ENCODE measurements at places on chromosomes 16 and 17. TPM values are rescaled to one million over a fixed set of nuclear protein-coding genes. Genes with fewer than 3 reads are reported as not detected.

The GJC1 gene
- 76.5 TPM for total RNA-seq

The DNASE1L2 gene
- total RNA-seq, result 1.7 TPM

The PRRT2 gene
- 2.4 TPM for total RNA-seq

The FOXN1 gene
- 0.07 TPM for total RNA-seq

The CHST4 gene
- total RNA-seq, result not detected

The DNAAF8 gene
- total RNA-seq, result 1.1 TPM

The CCL4 gene
- total RNA-seq, result not detected

The PPP1R27 gene
- not detected for total RNA-seq

The NRN1L gene
- not detected for total RNA-seq

- peaks cover 6% of the 10 kb centered on the region for H3K36me3 ChIP-seq
- no peak overlapping the region for H3K4me3 ChIP-seq
- DNase-seq, result no peak
- no peak overlapping the region for H3K27ac ChIP-seq
- no peaks in the 10 kb centered on the region for H3K4me1 ChIP-seq
Observed at GRCh38 chr17:19896679-19897078, 28.9 kb upstream of the ULK2 start.

DNA sequence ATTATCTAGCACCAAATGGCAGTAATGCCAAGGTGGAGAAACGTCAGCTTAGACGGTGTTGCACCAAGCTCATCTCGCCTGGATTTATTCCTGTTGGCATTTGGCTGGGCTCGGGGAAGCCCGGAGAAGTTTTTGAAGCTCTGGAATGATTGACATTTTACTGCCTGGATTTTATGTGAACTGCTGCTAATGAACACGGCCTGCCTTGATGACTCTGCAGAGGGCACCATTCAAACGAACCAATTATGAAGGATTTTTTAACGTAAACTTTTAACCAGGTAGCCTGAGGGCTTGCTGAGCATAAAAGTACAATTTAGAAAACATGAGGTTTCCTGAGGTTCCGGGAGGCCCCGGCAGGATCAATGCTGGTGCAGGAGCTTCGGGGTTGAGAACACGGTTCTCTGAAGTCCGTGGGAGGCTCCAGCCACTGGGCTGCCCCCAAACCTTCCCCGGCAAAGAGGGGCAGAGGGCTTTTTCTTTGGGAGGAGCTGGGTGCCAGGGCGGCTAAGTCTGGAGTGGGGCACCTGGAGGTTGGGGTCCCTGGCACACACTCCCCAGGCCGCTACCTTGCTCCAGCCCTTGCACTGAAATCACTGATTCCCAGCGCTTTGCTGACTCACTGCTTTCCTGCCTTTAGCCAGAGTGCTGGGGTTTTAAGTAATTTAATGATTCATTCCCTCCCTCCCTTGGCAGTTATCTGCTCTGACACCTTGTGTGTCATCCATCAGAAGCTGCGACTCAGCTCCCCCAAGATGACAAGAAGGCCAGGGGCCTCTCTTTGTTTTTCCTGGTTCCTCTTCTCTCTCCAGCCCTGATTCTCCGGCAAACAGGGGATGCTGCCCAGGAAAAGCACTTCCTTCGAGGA is 161.2 kb upstream of the IRX3 start:
- DNase-seq, result no peak
- H3K36me3 ChIP-seq, result no peaks in the 10 kb centered on the region
- H3K27ac ChIP-seq, result no peak overlapping the region
- peaks cover 29% of the 10 kb centered on the region for H3K27me3 ChIP-seq

GRCh38 chr17:40538019-40538935 is 27.0 kb downstream of the CCR7 start:
- no peaks in the 10 kb centered on the region for H3K36me3 ChIP-seq
- no peak for DNase-seq
- peaks cover 10% of the 10 kb centered on the region for H3K27me3 ChIP-seq
- no peak overlapping the region for H3K27ac ChIP-seq
- H3K4me3 ChIP-seq, result no peak overlapping the region

DNA sequence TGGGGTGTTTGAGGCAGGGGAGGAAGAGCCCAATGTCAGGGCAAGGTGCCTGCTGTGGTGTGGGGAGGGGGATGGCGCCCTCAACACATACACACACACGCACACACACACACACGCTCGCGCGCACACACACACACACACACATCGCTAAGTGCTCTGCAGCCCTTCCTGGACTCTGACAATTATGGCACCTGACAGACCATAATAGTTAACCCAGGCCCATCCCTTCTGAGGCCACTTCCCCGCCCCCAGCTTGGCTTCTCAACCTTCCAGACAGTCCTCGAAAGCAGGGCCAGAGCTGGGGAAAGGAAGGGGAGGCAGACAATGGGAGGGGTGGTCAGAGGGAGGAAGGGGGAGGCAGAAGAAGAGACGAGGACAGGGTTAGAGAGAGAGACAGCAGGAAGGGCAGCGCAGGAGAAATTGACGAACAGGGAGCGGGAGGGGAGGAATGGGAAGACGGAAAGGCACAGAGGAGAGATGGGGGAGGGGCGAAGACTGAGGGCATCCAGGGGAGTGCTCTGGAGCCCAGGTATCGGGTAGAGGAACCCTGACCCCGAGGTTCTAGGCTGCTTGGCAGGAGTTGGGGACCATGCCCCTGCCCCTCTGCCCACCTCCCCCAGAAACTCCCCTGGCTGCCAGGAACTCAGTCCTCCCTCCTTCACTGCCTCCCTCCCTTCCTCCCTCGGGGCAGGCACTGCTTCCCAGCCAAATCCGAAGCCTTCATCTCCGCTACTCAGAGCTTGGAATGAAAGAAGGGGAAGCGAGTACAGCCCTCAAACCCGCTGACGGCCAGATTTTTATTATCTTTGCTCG is 4.0 kb downstream of the SRCIN1 start:
- H3K36me3 ChIP-seq, result no peaks in the 10 kb centered on the region
- peaks cover 29% of the 10 kb centered on the region for H3K27me3 ChIP-seq
- DNase-seq, result no peak
- H3K4me3 ChIP-seq, result peak overlapping the region; percentile 35
- H3K4me1 ChIP-seq, result peaks cover 20% of the 10 kb centered on the region

GRCh38 chr16:66885491-66885890 is 5.2 kb downstream of the PDP2 start:
- no peak for DNase-seq
- no peak overlapping the region for H3K4me3 ChIP-seq
- no peaks in the 10 kb centered on the region for H3K27me3 ChIP-seq

DNA sequence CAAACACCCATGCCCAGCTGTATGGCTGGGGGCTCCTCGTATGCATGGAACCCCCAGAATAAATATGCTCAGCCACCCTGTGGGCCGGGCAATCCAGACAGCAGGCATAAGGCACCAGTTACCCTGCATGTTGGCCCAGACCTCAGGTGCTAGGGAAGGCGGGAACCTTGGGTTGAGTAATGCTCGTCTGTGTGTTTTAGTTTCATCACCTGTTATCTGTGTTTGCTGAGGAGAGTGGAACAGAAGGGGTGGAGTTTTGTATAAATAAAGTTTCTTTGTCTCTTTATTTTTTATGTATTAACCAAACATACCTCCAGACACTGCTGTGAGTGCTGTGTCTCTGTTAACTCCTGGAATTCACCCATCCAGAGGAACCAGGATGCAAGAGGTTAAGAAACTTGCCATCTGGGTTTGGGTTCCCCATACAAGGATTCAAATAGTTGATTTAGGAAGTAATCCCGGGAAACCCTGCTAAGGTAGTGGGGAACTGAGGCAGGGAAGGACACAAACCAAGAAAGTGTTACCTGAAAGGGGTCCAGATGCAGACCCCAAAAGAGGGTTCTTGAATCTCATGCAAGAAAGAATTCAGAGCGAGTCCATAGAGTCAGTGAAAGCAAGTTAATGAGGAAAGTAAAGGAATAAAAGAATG is 37.4 kb upstream of the IL21R start:
- H3K4me1 ChIP-seq, result peaks cover 14% of the 10 kb centered on the region
- no peaks in the 10 kb centered on the region for H3K27me3 ChIP-seq
- H3K27ac ChIP-seq, result peak overlapping the region; percentile 50
- DNase-seq, result no peak
- peak overlapping the region; percentile 5 for H3K4me3 ChIP-seq

GRCh38 chr16:84554627-84555328 is 50.3 kb upstream of the MEAK7 start:
- H3K27ac ChIP-seq, result no peak overlapping the region
- H3K4me1 ChIP-seq, result peaks cover 24% of the 10 kb centered on the region
- no peaks in the 10 kb centered on the region for H3K36me3 ChIP-seq
- peaks cover 3% of the 10 kb centered on the region for H3K27me3 ChIP-seq

DNA sequence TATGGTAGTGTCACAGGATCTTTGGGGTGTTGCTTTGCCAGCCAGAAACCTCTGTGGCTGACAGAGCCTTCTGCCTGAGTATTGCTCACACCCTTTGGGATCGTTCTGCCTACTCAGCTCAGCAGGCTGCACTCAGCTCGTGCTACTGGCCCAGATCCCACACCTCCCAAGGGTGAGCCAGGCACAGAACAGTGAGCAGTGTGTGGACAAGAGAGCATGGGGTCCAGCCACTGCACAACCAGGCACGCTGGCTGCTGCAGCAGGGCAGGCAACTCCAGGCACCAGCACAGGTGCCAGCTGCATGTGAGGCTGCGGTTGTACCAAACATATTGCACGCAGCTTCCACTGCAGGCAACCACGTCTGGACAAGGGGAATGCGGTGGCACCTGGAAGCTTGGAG is 84.9 kb downstream of the CYB561 start:
- no peak overlapping the region for H3K27ac ChIP-seq
- no peak for DNase-seq
- H3K36me3 ChIP-seq, result no peaks in the 10 kb centered on the region
- peaks cover 5% of the 10 kb centered on the region for H3K4me1 ChIP-seq
- peaks cover 2% of the 10 kb centered on the region for H3K27me3 ChIP-seq

DNA sequence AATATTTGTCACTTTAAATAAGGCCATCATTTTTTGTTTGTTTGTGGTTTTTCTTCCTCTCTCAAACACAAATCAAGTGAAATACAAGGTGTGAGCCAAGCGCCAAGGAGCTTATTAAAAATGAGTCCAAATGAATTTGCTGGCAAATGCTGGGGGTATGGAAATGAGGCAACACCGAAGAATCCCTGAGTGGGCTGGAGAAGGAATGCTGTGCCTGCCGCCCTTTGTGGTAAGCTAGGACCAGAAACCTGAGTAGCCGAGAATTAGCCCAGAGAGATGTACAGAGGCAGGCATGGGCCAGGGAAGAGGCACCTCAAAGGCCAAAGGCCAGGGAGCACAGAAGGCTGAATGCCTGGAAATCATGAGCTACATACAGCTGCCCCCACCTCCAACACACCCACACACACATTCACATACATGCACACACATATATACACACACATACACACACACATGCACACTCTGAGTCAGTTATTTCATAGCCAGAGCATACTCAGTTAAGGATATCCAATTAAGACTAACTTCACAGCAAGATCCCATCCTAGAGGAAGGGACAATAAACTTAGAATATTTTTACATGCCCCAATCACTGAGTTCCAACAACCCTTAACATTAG is 266.1 kb upstream of the DYNLRB2 start:
- H3K27ac ChIP-seq, result no peak overlapping the region
- DNase-seq, result no peak
- H3K27me3 ChIP-seq, result peaks cover 9% of the 10 kb centered on the region
- H3K36me3 ChIP-seq, result no peaks in the 10 kb centered on the region
- H3K4me1 ChIP-seq, result no peaks in the 10 kb centered on the region

- no peak overlapping the region for H3K27ac ChIP-seq
- no peak overlapping the region for H3K4me3 ChIP-seq
- peaks cover 27% of the 10 kb centered on the region for H3K27me3 ChIP-seq
- no peaks in the 10 kb centered on the region for H3K36me3 ChIP-seq
- DNase-seq, result no peak
Observed at GRCh38 chr17:56785405-56785804, 48.3 kb downstream of the C17orf67 start.

- no peak overlapping the region for H3K27ac ChIP-seq
- H3K36me3 ChIP-seq, result peaks cover 1% of the 10 kb centered on the region
- H3K27me3 ChIP-seq, result peaks cover 9% of the 10 kb centered on the region
- no peaks in the 10 kb centered on the region for H3K4me1 ChIP-seq
- no peak for DNase-seq
Observed at GRCh38 chr17:70976447-70976846, 807.1 kb downstream of the KCNJ2 start.

DNA sequence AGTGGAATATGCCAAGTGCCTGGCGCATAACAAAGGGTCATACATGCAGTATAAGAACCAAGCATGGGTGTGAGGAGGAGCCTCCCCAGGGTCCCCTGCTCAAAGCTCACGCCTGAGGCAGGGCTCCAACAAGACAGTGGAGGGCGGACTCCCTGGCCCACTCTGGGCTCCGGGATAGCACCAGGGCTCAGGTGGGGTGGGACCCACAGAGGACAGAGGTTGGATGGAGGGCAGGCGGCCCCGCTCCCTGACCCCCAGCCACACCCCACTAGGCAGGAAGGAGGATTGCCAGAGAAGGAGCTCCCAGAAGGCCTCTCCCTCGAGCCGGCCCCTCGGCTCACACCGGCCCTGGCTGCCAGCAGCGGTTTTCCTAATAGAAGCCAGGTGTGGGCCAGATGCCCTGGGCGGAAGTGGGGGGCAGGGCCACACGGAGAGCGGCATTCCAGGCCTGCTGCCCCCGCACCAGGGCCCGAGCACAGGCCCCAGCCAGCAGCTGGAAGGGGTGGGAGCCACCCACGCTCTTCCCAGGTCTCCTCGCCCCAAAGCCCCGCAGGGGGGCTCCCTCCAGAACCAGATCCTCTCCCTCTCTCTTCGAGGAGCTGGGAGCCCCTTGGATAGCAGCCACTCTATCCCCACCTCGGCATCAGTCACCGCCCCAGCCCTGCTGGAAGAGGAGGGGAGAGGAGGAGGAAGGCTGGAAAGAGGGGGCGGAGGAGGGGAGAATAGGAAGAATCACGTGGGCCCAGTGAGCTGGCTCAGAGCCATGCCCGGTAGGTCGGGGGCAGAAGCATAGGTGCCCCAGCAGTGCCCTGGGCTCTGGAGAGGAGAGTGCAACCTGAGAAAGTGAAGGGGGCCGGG is 21.0 kb downstream of the VASN start:
- H3K4me3 ChIP-seq, result no peak overlapping the region
- DNase-seq, result no peak
- peaks cover 10% of the 10 kb centered on the region for H3K4me1 ChIP-seq
- H3K27ac ChIP-seq, result peak overlapping the region; percentile 5
- H3K36me3 ChIP-seq, result no peaks in the 10 kb centered on the region

DNA sequence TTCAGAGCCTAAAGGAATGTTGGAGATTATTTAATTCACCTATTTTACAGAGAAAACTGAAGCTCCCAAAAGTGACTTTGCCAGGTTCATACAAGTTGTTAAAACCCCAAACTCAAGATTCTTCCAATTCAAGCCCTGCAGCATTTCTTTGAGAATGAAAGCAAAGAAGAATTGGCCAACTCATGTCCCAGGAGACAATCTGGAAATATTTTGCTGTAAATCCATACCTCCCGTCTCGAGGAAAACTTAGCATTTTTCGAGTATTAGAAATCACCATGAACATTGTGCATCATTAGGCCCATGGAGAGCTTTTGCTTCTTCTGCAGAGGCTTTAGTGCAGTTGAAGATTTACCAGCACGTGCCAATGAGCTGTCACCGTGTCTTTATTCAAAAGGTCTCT is 176.4 kb upstream of the KCNJ16 start:
- no peaks in the 10 kb centered on the region for H3K27me3 ChIP-seq
- H3K27ac ChIP-seq, result no peak overlapping the region
- no peak for DNase-seq
- no peaks in the 10 kb centered on the region for H3K36me3 ChIP-seq
- no peak overlapping the region for H3K4me3 ChIP-seq
- H3K4me1 ChIP-seq, result peaks cover 6% of the 10 kb centered on the region

- no peak overlapping the region for H3K27ac ChIP-seq
- H3K4me1 ChIP-seq, result no peaks in the 10 kb centered on the region
- H3K4me3 ChIP-seq, result no peak overlapping the region
- H3K36me3 ChIP-seq, result no peaks in the 10 kb centered on the region
- H3K27me3 ChIP-seq, result no peaks in the 10 kb centered on the region
Observed at GRCh38 chr16:65342231-65342866, 220.5 kb upstream of the CDH11 start.
